Mucosa of descending colon (tissue), 3 donors: ENCODE measurements at places on chromosomes 6 and 20. TPM values are rescaled to one million over a fixed set of nuclear protein-coding genes. Genes with fewer than 3 reads are reported as not detected.

The PRRT1 gene
- total RNA-seq = 0.96 TPM

The PLAGL2 gene
- 21.9 TPM for total RNA-seq

- DNase-seq = no peak
Observed at GRCh38 chr6:39319621-39320362, 2.7 kb downstream of the KCNK16 start.

DNA sequence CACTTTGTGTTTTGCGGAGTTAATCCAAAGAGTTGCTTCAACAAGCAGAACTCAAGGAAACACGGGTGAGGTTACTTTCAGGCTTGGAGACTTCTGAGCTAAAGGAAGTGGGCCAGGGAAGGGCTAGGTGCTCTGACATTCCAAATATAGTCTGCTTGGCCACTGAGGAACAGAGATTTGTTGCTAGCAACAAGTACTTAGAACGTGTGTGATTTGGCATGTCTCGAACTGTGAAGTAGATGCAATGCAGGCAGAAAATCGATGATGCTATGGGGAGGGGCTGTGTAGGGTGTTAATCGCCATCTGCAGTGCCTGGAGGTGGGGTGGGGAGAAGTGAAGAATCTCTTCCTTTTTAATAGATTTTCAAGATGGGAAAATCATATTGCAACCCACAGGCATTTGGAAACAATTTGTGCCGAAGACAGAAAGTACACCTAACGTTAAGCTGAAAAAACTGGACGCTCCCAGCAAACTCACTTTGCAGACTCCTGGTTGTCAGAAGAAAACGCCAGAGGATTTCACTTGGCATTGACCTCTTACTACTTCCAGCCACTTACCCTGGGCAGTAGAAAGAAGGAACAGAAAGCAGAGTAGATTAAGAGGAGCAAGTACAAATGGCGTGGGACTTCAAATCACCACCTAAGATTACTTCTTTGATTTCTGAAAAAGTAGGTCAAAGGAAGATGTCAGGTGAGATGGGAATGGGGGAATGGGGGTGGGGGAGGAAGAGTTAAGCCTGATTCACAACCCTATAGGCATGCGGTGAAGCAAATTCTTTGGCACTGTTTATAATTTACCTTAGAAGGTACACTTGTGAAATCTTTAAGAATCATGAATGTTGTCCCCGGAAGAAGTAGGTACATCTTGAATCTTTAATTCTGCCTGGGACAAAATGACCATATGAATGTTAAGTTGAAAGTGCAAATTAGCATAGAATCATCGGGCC is 314.1 kb downstream of the CD83 start:
- DNase-seq = no peak

DNA sequence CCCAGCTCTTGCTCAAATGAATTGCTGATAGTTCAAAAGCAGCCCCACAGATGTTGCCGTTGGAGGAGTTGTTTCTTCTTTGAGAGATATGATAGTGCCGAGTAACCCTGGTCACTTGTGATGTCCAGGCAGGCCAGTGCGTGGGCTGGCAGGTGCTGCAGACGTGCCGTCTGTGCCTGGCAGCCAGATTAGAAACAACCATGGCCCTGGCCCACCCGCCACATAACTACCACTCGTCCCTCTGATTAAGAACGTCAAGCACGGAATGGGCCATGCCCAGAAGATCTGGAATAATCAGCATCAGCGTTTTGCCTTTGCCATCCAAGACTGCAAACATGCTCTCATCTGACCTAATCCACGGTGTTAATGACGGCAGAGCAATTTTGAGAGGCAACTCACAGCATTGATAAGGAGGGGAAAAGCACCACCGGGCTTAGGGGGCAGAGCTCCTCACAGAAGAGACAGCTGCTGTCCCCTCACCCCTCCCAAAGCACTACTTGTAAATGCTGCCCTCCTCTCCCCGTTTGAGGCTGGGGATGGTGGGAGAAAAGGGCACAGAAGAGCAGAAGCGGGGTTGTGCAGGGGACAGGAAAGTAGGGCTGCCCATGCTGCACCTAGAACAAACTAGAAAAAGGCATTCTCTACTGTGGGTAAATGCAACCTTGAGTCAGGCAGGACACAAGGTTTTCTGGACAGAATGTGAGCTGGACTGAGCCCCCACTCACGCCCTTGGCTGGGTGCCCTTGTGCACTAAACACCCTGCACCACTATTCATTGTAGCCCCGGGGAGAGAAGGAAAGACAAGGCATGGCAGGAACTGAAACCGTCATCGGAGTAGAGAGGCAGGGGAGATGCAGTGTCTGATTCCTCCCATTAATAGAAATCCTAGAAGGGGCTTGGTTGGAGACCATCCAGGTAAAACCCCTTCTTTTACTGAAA is 5.3 kb upstream of the CPNE5 start:
- DNase-seq = no peak

- DNase-seq = no peak
Observed at GRCh38 chr20:2285193-2285592, 10.6 kb upstream of the TGM3 start.

DNA sequence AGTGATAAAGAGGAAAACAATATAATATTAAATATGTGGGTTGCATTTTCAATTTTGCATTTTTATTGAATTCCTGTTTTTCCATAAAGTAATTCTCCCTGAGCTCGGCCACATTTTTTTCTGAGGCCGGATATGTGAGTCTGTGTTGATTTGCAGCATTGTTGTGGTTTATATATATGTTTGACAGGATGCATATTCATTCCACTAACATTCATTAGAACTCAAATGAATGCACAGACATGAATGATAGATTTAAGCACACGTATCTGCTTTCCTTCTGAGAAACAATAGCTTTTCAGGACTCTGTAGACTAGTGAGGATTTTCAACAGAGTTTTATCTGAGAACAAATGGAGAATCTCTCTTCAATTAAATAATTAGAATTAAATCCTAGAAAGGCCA is 10.6 kb upstream of the EXOC2 start:
- DNase-seq = no peak

DNA sequence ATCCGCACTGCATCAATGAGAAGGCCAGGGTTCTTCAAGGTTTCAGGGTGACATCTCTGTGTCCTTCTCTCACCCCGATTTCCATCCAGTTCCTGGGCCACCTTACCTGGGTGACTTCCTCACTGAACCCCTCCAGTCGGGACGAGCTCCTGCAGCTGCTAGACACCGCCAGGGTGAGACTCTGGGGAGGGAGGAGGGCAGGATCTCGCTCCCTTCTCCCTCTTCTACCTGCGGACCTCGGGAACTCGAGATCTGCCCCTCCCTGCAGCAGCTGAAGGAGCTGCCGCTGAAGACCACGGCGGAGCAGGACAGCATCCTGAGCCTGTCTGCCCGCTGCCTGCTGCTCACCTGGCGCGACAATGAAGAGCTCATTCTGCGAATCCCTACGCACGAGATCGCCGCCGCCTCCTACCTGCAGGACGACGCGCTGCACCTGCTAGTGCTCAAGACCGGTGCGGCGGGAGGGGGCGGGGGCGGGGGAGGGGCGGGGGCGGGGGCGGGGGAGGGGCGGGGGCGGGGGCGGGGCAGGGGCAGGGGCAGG is 7.5 kb downstream of the CCM2L start:
- peak; percentile 75 for DNase-seq

- no peak for DNase-seq
Observed at GRCh38 chr6:108806171-108806570, 42.1 kb upstream of the ARMC2 start.

DNA sequence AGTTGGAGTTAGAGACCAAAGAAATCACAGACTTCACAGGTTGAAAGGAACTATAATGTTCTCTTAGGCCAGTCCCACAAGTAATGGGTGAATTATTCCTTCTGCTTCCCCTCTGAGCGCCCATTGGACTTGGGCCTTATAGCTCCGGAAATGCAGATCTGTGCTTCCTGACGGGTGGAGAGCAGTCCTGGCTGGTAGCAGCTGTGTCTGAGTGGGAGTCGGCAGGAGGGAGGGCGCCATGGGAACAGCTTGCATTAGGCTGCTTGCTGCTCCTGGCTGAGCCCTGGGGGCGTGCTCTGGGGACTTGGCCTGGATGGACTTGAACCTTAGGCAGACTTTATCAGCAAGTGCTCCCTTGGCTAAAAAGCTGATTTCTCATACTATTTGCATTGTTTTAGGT is 18.4 kb upstream of the NUP153 start:
- peak; percentile 37 for DNase-seq
